ENCODE measurements at places on chromosomes 7 and 10.

DNA sequence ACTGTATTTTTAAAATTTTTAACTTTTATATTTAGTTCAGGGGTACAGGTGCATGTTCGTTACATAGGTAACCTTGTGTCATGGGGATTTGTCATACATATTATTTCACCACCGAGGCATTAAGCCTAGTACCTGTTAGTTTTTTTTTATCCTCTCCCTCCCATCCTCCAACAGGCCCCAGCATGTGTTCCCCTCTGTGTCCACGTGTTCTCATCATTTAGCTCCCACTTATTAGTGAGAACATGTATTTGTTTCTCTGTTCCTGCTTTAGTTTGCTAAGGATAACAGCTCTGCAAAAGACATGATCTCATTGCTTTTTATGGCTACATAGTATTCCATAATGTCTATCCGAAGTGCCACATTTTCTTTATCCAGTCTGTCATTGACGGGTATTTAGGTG, 22.4 kb upstream of the ITGA8 start:
- DNase-seq: no peak

GRCh38 chr7:157855452-157856213, 518.8 kb downstream of the DNAJB6 start:
- no peak for DNase-seq

DNA sequence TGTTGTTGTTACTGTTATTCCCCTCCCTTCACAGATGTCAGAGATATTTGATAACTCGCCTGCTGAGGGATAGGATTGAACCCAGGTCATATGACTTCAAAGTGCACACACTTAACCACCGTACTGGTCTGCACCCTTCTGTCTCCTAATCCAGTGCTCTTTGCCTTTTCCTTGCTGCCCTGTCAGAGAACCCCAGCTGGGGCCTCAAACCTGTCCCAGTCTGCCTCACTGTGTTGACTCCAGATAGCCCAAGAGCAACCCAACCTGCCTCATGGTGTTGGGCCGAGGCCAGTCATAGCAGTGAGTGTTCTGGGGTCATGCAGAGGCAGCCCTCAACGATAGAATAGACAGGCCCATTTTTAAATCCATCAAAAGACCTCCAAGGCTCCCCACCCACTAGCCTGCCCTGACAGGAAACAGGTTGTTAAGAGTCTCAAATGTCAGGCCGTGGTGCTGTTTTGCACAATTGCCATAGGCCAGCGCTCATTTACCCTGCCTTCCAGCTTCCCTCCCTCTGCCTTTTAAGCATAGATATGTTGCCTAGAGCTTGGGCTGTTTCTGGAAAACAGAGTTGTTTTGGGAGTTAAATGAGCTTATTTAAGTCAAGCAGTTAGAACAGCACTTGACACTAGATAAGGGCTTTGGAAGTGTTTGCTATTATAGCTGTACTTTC, 37.0 kb upstream of the PDCD4 start:
- no peak for DNase-seq

DNA sequence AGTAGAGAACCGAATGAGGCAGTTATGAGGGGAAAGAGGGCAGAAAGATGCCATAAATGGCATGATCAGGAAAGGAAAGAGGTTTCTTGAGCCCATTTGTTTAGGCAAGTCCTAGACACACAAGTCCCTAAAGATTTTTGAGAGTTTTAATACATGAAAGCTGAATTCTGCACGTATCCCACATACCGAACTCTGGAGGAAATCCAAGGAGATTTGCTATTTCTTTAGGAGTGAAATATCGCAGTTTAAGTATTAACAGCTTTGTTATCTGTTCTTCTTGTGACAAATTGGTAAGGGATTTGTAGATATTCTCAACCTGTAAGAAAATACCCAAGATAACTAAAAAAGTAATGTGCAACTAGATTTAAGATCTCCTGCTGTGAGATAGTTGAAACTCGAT, 23.7 kb upstream of the CUBN start:
- DNase-seq: no peak

DNA sequence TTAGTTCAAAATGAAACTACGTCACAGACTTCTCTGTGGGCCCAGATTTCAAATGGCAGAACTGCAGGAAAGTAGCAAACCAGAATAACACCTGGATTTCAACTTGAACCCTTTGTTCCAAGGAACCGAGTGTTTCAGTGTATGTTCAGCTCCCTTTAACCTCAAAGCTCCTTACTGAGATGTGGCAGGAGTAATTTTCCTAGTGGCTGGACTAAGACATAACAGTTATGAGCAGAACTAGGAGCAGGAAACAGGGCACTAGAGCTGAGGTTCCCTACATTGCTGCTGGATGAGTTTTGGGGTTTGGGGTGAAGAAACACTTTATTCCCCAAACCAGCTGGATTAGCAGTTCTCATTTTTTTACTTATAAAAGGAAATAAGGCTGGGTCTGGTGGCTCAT, 50.1 kb downstream of the NSUN6 start:
- no peak for DNase-seq

DNA sequence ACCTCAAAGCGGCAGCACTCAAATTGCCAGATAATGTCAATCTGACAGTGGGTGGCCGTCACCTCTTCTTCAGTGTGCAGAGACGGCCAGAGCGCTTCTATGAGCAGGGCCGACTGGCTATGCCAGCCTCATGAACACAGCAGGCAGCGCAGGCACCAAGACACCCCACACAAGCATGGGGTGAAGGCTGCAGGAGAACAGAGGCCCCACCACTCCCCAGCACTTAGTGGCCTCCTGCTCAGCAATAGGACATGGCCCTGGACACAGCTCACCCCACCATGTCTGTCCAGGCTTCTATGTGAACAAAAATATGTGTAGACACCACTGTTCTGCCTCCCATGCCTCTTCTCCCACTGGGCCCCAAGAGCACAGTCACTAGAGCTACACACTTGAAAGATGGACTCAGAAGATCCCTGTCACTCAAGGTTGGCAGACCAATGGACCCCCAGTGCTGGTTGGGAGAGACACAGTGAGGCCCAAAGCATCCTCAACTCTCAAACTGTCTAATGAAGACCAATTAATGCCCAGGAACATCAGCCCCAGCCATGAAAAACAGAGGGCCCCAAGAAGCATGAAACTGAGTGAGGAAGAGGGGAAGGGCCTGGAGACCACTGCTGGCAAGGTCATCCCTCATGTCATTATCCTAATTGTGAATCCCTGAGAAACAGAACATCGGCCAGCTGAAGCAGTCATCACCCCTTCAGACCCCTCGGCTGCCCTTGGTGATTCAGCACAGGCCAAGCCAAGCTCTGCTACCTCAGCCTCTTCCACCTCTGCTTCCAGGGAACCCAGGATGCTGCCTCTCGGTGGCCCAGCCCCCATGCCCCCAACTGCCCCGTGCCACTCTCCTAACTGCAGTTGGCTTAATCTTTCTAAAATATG, 77.7 kb downstream of the GRID1 start:
- no peak for DNase-seq

DNA sequence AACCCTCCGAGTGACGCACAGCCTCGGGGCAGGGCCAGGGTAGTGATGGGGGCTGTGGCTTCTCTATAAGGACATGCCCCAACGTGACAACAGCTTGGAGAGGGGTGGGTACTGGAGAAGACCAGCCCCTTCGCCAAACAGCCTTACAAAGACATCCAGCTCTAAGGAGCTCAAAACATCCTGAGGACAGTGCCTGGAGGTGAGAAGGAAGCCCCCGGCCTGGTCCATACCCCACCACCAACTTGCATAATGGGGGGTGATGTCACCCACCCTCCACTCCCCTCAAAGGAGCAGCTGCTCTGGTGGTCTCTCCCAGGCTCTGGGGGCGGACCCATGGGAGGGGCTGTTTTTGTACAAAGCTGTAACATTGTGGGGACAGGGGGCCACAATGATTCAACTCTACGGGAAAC, 15.1 kb downstream of the PRSS2 start:
- DNase-seq: no peak

GRCh38 chr7:98156700-98157099, 50.0 kb downstream of the LMTK2 start:
- DNase-seq: no peak

DNA sequence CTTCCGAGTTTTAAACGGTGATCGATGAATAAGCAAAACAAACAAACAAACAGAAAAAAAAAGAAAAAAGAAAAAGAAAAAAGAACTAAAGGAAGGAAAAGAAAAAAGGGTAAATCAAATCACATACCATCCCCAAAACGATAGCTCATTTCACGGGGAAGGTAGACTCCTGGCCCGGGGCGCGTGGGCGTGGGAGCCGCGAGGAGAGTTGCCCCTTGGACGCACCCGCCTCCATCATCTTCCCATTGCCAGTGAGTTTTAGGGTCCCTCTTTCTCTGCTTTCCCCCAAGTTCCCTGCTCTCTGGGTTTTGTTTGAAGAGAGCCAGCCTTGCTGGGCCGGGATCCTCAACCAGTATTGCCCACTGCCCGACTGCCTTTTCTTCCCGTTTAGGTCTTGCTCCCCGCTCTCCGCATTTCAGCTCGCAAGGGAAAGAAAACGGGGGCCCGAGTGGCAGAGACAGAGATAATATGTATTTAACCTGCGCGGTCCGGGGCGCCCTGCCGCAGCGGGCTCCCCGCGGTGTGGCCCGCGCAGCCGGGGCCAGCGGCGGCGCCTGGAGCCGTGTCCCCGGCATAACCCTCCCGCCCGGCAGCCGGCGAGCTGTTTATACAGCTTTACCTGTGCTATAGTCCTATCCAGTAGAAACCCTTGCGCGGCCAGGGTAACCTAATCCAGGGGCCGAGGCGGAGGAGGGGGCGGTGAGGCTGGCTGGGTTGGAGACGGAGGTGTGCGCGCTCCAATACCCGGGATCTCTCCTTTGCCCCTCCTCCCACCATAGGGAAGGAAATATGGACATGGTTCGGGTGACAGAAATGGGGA, 5.2 kb upstream of the GATA3 start:
- DNase-seq: no peak

DNA sequence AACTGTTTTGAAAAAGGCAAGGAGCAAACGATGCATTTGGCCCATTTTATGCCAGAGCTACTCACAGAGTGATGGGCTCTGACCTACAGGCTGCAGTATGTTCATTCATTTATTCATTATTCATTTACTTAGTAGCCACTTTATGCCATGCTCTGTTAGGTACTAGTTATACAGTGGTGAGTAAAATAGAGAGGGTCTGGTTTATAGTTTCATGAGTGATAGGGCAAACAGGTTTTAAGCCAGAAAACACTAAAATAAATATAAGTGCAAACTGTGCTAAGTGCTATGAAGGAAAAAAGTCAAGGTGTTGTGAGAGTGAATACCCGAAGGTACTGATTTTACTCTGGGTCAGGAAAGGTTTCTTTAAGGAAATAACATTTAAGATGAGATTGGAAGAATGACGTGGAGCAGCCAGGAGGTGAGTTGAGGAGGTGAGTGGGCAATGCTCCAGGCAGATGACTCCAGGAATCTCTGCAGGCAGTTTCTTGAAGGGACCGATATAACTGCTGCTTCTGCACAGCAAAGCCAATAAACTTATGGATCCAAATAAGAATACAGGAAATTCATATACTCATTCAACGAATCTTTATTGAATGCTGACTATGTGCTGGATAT, 56.9 kb upstream of the FAM133B start:
- no peak for DNase-seq

- no peak for DNase-seq
These were observed 5.6 kb downstream of the NFE2L3 start for GRCh38 chr7:26157520-26158105.

GRCh38 chr7:51121931-51122425, 194.6 kb downstream of the COBL start:
- no peak for DNase-seq

DNA sequence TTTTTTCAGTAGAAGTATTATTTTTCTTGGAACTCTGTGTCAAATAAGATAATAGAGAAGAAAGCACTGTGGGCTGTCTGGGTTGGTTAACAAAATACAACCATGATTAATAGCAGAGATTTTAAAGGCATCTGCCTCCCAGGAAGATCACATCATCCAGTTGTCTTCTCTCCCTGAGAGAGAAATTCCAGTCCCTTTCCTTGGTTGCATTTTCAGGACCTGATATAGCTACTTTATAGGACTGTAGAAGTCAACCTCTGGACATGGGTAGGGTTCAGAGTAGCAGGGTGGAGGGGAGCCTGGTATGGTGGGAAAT, 309.9 kb upstream of the IGFBP3 start:
- DNase-seq: no peak

GRCh38 chr7:27942711-27943110, 202.7 kb downstream of the TAX1BP1 start:
- no peak for DNase-seq

DNA sequence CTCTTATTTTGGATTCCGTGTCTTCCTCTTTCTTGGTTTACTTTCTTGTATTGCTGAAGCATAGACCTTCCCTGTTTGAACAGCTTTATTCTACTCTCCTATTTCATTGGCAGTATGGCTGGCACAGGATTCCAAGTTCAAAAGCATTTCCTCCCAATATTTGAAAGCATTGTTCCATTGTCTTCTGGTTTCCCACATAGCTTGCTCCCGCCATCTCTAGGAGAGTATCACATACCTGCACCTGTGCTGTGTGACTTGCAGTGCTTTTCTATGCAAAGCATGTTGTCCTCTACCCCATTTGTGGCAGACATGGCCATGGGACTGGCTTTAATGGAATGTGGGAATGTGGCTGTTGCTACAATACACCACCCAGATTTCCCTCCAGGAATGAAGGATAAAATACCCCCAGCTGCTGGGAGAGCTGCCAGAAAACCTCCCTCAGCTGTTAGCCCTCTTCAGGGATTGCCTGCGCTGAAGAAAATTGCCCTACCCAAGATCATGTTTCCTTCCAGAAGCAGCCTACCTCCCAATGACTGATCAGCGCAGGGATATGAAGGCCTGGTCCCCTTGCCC, 6.9 kb upstream of the MYOF start:
- no peak for DNase-seq

DNA sequence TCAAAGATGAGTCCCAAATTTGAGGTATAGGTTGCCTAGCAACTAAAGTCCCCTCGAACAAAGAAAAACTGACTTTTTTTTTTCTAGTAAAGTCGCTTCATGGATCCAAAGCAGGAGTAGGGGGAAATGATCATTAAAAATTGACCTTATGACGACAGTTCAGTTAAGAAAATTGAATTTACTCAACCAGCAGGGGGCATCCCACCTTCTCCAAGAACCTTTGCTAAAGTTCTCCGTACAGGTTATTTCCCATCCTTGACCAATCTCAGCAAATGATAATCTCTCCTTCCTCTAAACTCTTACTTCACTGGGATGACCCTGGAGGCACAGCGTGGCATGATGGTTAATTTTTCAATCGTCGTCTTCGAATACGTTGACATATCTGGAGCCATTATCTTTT, 228.3 kb downstream of the CALN1 start:
- no peak for DNase-seq

- DNase-seq: no peak
These were observed 305.2 kb downstream of the FRMD4A start for GRCh38 chr10:14025283-14026189.

- DNase-seq: no peak
These were observed 30.6 kb downstream of the DRGX start for GRCh38 chr10:49365275-49365674.

- no peak for DNase-seq
These were observed 428.2 kb downstream of the THSD7A start for GRCh38 chr7:11403781-11404180.

- DNase-seq: no peak
These were observed 327.8 kb upstream of the C7orf33 start for GRCh38 chr7:148262721-148263229.

- DNase-seq: no peak
These were observed 6.0 kb downstream of the AKR1B10 start for GRCh38 chr7:134533288-134533771.

- no peak for DNase-seq
These were observed 11.2 kb downstream of the DDC start for GRCh38 chr7:50553973-50554372.

GRCh38 chr7:150381785-150382122, 2.6 kb downstream of the ZNF775 start:
- DNase-seq: no peak
